ENCODE measurements at places on chromosomes 13 and 19.
A peak's percentile ranks its signal among the peaks of the same experiment; 100 is the strongest.

DNA sequence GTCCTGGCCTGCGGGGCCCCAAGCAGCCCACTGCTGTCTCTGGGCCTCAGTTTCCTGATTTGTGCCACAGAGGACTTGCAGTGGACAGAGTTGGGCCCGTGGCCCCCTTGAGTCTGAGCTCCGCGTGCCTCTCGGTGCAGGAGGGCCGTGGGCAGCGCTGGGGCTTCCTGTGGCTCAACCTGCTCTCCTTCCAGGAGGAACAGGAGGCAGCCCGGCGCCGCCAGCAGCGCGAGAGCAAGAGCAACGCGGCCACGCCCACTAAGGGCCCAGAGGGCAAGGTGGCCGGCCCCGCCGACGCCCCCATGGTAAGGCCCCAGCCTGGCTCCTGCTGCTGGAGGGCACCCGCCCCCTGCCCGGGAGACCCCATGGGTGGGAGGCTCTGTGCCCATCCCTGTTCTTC is 25.9 kb downstream of the PLEKHJ1 start:
- no peak for DNase-seq

DNA sequence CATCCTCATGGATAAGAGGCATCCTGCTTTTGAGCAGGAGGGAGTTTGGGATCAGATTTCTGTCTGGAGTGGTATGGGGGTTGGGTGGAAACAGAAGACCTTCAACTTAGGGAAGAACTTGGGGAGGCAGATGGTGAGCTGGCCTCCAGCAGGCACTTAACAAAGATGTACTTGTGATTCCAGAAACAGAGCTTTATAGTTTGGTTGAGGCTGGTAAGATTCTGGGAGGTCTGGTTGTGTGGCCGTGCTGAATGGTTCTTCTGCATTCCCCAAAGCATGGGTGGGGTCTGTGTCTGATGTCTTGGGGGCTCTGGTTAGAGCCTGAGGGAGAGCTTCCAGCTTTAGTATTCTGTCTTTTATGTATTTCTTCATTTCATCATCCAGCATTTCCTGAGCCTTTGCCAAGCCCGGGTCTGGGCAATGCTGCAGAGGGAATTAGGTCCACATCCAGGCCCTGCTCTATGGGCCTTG is 4.8 kb downstream of the MEGF8 start:
- DNase-seq = no peak

GRCh38 chr13:30418717-30419459 is 3.4 kb upstream of the UBE2L5 start:
- DNase-seq = no peak

GRCh38 chr13:56773148-56773547 is 367.6 kb upstream of the PRR20A start:
- no peak for DNase-seq

GRCh38 chr19:16301999-16302694 is 22.5 kb upstream of the KLF2 start:
- DNase-seq = no peak

DNA sequence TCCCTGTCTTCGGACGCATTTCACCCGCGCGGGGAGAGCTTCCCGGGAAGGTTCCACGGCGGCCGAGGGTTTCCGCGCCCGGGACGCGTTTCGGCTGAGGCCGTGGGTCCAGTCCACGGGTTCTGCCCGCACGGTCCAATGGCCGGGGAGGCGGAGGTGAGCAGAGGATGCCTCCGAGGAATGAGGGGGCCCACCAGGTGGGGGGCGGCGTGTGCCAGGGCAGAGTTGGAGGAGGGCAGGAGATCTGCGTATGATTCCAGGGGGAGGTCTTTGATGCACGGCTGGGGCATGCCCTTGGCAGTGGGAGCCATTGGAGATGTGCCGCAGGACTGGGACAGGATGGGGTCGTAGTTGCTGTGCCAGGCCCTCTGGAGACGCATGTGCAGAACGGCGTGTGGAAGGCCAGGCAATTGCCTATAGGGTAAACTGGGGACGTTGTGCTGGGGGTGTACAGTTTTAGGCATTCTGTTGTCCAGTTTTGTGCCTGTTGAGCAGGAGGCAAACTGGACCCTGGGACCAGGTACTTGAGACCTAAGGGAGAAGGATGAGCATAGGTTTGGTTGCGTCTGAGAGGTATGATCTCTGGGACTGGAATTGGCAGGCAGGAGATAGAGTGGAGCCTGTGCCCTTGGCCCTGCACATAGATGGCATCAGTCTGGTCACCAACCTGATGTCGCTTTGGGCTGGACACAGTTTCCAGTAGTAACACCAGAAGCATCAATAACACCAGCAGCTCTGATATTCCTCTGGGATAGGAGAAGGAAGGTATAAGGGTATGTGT is 751 bp downstream of the ZNF584 start:
- DNase-seq = no peak

DNA sequence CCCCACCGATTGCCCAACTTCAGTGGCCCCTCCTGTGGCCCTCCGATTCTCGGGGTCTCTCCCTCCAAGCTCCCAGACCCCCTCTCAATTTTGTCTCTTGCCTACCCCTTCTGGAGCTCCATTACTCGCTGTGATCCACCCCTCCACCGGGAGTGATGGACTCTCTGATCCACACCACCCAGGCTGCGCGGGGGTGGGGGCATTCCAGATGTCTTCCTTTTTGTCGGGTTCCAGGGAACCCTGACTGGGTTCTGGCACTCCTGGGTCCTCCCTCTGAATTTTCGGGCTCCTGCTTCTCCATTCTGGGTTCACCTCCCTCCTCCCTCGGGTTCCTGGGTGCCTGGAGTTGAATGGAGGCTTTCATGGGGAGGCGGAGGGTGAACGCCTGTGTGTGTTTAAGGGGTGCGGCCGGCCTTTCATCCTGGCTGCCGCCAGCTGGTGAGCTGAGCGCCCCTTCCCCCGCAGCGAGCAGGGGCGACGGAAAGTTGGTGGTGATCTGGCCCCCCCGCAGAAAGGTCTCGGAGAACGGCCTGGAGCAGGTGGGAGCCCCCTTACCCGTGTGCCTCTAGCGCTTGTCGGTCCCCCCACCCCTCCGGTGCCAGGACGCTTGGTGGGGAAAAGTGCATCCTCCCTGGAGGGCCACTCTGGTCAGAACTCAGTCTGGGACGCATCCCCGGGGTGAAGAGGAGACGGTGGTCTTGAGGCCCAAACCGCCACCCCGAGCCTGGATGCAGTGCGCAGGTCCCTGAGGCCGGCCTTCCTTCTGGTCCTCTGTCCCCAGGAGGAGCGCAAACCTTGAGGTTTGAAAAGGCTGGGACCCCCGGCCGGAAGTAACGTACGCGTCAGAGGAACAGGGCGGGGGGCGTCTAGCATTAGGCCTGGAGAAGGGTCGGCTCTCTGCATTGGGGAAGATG is 1.6 kb downstream of the MISP3 start:
- DNase-seq = no peak

GRCh38 chr19:38425222-38425809 is 703 bp downstream of the RASGRP4 start:
- no peak for DNase-seq

- peak; percentile 42 for DNase-seq
These were observed at the start of gene IL12RB1 for GRCh38 chr19:18086590-18087138. IL12RB1 (minus strand) TSS chr19:18086934; CDS start chr19:18086823, 111 bp downstream.

All from inflammatory macrophage (primary cell).